ENCODE measurements at places on chromosomes 12 and 14. TPM values are rescaled to one million over a fixed set of nuclear protein-coding genes. Genes with fewer than 3 reads are reported as not detected.
A peak's percentile ranks its signal among the peaks of the same experiment; 100 is the strongest.

DNA sequence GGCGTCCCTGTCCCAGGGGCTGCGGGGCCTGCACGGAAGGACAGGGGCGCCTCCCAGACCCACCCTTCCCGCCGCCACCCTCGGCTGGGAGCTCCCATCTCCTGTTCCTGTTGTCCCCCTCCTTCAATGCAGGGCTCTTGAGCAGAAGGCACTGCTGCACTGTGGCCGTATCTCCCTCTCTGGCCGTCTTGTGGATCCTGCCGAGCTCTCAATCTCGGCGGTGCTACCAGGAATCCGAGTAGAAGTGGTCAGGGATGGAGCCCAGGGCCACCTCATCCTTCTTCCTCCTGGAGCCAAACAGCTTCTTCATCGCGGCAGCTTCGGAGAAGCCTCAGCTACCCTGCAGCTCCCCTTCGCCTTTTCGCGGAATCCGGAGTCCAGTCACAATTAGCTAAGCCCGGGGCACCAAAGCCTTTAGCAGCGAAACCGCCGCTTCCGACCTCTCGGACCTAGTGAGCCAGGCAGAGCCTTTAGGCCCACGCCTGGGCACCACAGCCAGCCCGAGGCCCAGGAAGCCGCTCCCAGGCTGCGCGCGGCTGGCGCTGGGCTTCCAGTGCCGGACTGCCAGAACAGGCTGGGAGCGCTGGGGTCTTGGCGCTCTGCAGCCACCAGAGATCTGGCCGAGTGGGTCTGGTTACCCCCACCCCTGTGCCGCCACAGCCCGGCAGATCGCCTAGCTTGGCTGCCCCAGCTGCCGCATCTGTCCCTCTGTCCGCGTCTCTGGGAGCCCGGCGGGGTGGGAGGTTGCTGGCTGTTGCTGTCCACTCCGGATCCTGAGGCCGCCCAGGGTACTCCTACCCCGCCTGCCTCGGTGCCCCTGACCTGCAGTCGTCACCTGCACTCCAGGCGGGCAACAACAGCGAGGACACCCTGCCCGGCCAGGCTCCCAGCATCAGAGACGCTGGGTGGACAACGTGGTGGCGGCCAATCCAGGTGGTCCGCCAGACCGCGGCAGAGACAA is 69.1 kb downstream of the ASCL4 start:
- H3K4me3 ChIP-seq = no peak overlapping the region
- no peak overlapping the region for H3K27ac ChIP-seq
- peaks cover 49% of the 10 kb centered on the region for H3K27me3 ChIP-seq
- no peak for DNase-seq
- H3K36me3 ChIP-seq = no peaks in the 10 kb centered on the region

DNA sequence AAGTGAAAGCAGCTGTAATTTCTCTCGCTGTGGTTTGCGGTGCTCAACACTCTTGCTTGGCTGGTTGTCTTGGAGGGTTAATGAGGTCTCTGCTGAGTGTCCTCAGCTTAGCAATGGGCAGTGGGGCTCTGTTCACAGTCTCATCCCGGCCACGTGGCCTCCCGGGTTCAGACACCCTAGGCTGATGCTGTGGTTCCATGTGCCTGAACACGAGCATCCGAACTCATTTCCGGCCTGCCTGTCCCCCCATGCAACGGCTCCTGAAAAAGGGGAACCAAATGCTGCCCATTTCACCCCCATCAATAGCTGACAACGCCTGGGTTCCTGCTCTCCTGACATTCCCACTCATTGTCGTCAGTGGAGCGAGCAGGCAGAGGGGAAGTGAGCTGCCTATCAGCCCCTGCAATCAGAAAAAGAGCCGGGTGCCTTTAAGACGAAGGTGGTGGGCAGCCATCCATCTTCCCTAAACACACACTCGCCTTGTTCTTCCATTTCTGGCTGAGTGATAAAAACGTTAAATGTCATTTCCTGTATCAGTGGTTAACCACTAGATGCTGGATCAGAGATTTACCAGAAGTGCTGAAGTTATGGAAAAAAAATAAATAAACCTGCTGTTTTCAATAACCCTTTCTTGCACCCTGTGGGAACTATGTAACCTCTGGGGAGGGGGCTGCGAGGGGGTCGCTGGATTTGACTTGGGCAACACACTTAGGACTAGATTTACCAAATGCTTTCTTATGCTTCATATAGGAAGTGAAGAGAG is 60.3 kb upstream of the BCL2L14 start:
- DNase-seq = peak; percentile 68
- peaks cover 9% of the 10 kb centered on the region for H3K36me3 ChIP-seq
- peaks cover 90% of the 10 kb centered on the region for H3K4me1 ChIP-seq
- H3K4me3 ChIP-seq = peak overlapping the region; percentile 73
- H3K27me3 ChIP-seq = peaks cover 1% of the 10 kb centered on the region

- H3K27me3 ChIP-seq = no peaks in the 10 kb centered on the region
- no peaks in the 10 kb centered on the region for H3K4me1 ChIP-seq
- H3K27ac ChIP-seq = no peak overlapping the region
- DNase-seq = no peak
- no peaks in the 10 kb centered on the region for H3K36me3 ChIP-seq
- no peak overlapping the region for H3K4me3 ChIP-seq
These were observed 51.3 kb downstream of the SLC6A12 start for GRCh38 chr12:162467-163307.

DNA sequence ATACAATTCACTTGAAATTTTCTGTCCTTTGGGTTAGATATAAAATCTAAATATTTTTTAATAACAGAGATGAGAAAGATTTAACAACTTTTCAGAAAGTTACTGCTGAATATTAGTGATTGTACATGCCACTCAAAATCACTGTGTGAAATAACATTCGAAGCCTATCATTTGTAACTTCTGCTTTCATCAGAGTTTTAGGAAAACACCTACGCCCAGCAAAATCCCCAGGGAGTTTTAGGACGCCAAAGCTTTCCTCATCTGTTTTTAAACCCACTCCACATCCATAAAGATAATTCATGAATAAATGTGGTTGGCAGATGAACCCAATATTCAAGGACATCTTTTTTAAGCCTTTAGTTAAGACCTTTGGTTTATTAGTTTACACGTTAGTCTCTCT is 23.9 kb downstream of the TC2N start:
- no peak overlapping the region for H3K27ac ChIP-seq
- H3K36me3 ChIP-seq = peaks cover 71% of the 10 kb centered on the region
- H3K27me3 ChIP-seq = no peaks in the 10 kb centered on the region
- peaks cover 51% of the 10 kb centered on the region for H3K4me1 ChIP-seq

GRCh38 chr14:92969430-92969829 is 46.5 kb downstream of the CHGA start:
- H3K27ac ChIP-seq = no peak overlapping the region
- H3K36me3 ChIP-seq = peaks cover 3% of the 10 kb centered on the region
- no peaks in the 10 kb centered on the region for H3K27me3 ChIP-seq
- no peak for DNase-seq
- H3K4me1 ChIP-seq = no peaks in the 10 kb centered on the region

PAWR gene
- total RNA-seq = 4.0 TPM

Data from activated T-helper 1 cell treated with anti-CD3 and anti-CD28 coated beads, Interleukin-12 subunit alpha, Interleukin-12 subunit beta, Interleukin-2, Interleukin-4 antibody, amounts not matched to agents 30 ng/mL and 10 ng/mL and 1 ng/mL, durations not matched to agents 14 hours and 24 hours and 36 hours (primary cell).